Thymus (tissue), 14 donors: ENCODE measurements at places on chromosomes 4 and X. TPM values are rescaled to one million over a fixed set of nuclear protein-coding genes. Genes with fewer than 3 reads are reported as not detected.

- no peaks in the 10 kb centered on the region for H3K36me3 ChIP-seq
- no peaks in the 10 kb centered on the region for H3K27me3 ChIP-seq
- H3K4me1 ChIP-seq: no peaks in the 10 kb centered on the region
- no peak overlapping the region for H3K4me3 ChIP-seq
- no peak for DNase-seq
- no peak overlapping the region for H3K27ac ChIP-seq
These were observed 15.0 kb upstream of the OTUD4 start for GRCh38 chr4:145195167-145195952.

- no peaks in the 10 kb centered on the region for H3K4me1 ChIP-seq
- H3K36me3 ChIP-seq: no peaks in the 10 kb centered on the region
- no peak overlapping the region for H3K27ac ChIP-seq
- H3K27me3 ChIP-seq: no peaks in the 10 kb centered on the region
- DNase-seq: no peak
These were observed 6.9 kb upstream of the XAGE2 start for GRCh38 chrX:52361941-52362340.

GRCh38 chr4:181998398-181999295 is 244.6 kb upstream of the TENM3 start:
- H3K4me1 ChIP-seq: no peaks in the 10 kb centered on the region
- no peak overlapping the region for H3K4me3 ChIP-seq
- H3K27ac ChIP-seq: no peak overlapping the region
- no peaks in the 10 kb centered on the region for H3K27me3 ChIP-seq
- no peak for DNase-seq

The ETDA gene
- not detected for total RNA-seq

- H3K36me3 ChIP-seq: no peaks in the 10 kb centered on the region
- no peak overlapping the region for H3K27ac ChIP-seq
- no peaks in the 10 kb centered on the region for H3K27me3 ChIP-seq
- DNase-seq: no peak
These were observed 18.1 kb upstream of the ZXDB start for GRCh38 chrX:57573754-57574153.
